ENCODE measurements at places on chromosomes 7 and 10.

DNA sequence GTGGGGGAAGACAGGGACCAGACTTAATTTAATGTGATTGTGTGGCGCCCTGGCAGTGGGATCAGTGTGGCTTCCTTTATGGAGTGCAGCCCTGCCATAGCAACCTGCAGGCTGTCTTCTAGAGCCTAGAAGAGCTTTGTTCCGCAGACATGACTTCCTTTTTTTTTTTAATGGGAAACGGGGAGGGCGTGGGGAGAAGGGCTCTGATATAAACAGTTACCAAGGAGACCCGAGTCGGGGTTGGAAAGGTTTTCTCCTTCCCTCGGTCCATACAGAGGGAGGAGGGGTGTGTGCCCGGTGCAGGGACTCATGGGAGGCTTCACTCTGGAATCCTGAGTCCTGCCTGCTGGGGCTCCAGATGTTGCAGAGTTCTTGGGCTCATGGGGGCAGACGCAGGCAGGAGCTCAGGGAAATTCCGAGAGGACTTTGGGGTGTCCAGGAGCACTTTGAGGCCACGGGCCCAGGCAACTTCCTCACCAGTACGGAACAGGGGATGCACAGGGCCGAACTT lies 26.9 kb downstream of the TMEM120A start:
- DNase-seq, result no peak

DNA sequence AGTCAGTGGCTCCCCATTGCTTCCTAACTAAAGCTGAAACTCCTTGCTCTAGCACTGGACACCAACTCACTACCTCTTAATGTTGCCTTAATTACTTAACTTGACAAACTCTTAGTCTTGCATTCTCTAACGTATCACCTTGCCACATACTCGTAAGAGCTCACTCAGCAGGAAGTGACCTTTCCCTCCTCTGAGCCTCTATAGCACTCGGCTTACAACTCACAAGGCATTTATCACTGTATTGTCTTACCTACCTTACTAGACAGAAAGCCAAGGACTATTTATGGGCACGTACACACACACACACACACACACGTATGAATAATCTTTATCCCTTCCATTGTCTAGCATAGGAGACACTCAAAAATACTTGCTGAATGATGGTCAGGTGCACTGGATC lies 21.2 kb downstream of the CEP41 start:
- DNase-seq, result no peak

- DNase-seq, result no peak
These were observed 78.4 kb downstream of the LYZL2 start for GRCh38 chr10:30550967-30551815.

DNA sequence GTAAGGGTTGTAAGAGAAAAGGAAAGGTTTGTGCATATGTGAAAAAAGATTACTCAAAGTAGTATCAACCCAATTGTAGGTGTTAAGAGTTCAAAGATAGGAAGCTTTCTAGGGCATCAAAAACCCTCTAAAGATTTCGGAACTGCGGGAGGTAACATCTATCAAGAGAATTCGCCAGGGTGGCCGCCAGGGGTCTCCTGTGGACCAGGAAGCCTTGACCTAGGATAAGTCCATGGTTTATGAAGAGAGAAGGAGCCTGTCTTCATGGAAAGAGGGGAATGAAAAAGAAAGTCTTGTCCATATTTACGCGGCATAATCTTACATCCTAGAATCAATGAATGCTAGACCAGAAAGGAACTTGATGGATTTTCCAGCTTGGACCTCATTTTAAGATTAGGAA lies 140.7 kb upstream of the CALCR start:
- DNase-seq, result peak; percentile 41

- DNase-seq, result no peak
These were observed 214.5 kb downstream of the SNX13 start for GRCh38 chr7:17725821-17726220.

GRCh38 chr7:123746931-123747488 lies 1.8 kb downstream of the WASL start:
- no peak for DNase-seq

DNA sequence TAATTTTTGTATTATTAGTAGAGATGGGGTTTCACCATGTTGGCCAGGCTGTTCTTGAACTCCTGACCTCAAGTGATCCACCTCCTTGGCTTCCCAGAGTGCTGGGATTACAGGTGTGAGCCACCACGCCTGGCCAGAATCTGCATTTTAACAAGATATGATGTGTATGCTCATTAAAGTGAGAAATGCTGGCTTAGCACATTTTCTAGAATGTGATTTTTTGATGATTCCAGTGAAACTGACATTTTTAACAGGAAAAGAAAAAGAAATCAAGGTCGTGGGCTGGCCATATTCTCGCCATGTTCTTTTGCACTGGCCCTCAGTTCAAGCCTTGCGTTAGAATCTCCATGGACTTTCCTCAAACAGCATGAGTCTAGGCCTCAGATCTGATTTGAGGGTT lies 18.1 kb upstream of the TPST1 start:
- no peak for DNase-seq

- DNase-seq, result no peak
These were observed 96.3 kb downstream of the SMURF1 start for GRCh38 chr7:99047526-99048077.

GRCh38 chr7:13987395-13987794 lies 2.1 kb downstream of the ETV1 start:
- DNase-seq, result no peak

DNA sequence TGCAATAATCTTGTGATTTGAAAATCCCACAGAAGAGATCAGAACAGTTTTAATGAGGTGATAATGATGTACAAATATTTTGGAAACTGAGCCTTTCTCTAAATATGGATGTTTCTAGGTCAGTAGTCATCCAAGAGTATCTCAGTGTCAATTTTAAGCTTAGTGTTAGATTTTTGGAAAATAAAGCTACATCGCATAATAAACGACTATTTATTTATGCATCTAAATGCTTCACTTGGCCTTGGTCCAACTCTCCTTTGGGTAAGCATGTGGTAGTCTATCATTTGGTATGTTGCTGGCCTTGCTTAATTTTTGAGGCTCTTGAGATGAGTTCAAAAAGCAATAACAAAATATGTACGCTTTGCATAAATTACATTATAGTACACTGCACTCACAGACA lies 5.4 kb upstream of the PPP1R9A start:
- DNase-seq, result no peak

DNA sequence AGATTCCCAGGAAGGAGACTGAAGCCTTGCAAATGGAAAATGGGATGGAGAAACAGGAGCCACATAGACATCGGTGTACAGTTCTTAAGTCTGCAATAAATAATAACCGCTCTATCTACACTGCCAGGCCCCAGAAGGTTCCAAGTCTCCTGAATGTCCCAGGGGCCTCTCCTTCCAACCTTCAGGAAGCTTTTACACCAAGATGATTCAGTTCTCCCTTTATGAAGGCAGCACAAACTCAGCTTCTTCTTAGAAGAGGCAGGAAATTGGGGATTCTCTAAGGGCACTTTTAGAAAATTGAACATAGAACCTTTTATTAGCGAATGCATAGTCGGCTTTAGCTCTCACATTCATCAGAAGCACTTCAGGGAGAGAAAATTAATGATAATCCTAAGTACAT lies 130.8 kb upstream of the LYZL1 start:
- DNase-seq, result no peak

- peak; percentile 26 for DNase-seq
These were observed 662 bp downstream of the POLR3A start for GRCh38 chr10:78028438-78029268.

GRCh38 chr7:157461573-157462418 lies 125.0 kb downstream of the DNAJB6 start:
- no peak for DNase-seq

GRCh38 chr7:35584990-35585389 lies 109.9 kb downstream of the HERPUD2 start:
- DNase-seq, result no peak

- peak; percentile 15 for DNase-seq
These were observed 49.5 kb upstream of the CAPZA2 start for GRCh38 chr7:116812860-116813259.

- no peak for DNase-seq
These were observed 195.6 kb upstream of the AUTS2 start for GRCh38 chr7:69402696-69403095.

GRCh38 chr7:15753887-15754579 lies 67.5 kb upstream of the MEOX2 start:
- peak; percentile 88 for DNase-seq

DNA sequence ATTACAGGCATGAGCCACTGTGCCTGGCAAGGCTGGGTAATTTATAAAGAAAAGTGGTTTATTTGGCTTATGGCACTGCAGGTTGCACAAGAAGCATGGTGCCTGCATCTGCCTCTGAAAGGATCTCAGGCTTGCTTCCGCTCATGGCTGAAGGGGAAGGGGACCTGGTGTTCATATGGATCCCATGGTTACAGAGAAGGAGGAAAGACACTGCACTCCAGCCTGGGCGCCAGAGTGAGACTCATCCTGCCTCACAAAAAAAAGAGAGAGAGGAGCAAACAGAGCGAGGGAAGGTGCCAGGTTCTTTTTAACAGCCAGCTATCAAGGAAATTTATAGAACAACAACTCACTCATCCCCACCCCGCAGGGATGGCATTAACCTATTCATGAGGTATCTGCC lies 36.2 kb downstream of the HIP1 start:
- no peak for DNase-seq

DNA sequence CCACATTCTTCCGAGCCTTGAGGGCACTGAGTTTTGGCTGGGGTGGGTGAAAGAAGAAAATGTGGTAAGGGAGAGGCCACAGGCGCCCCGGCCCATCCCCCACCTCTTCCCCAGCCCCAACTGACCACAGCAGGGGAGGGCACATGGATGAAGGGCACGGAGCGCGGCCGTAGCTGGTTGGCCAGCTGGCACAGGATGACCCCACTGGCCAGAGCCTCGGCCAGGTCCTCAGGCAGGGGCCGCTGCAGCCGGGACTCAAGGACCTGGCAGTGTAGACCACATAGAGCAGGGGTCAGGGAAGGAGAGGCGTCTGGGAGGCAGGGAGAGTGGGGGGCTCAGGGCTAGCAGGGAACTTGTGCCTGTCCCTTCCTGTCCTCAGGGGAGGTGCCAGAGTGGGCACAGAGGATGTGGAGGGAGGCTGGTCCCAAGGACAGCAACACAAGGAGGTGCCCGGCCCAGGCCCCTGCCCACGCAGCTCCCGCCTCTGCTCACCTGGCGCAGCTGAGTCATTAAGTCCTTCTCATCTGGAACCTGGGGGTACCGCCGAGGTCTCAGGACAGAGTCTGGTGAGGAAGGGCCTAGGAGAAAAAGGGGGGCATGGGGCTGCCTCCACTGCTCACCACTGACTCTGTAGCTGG lies 2.2 kb upstream of the SAP25 start:
- no peak for DNase-seq

GRCh38 chr10:4176500-4177281 lies 391.7 kb upstream of the KLF6 start:
- DNase-seq, result no peak

- no peak for DNase-seq
These were observed 73.7 kb upstream of the BAIAP2L1 start for GRCh38 chr7:98474558-98474957.

- no peak for DNase-seq
These were observed 191.9 kb downstream of the CSTF2T start for GRCh38 chr10:51507476-51507875.

GRCh38 chr7:43781726-43782607 lies 23.5 kb downstream of the BLVRA start:
- DNase-seq, result peak; percentile 69

DNA sequence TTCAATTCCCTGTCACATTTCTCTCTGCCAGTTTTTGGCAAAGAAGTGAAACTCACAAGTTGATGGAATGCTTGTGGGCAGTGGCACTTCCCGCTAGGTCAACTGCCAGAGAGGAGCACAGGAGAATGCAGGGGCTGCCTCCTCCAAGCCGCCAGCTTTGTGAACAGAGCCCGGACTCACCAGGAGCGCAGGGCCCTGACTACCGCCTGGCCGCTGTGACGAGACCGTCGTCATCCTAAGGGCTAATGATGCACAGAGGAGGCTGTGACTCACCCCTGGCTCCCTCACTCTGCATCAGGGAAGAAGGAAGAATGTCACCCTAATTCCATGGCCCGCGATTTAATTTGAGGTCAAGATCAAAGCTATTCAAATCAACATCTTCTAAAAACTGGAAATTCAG lies 123.9 kb downstream of the TAX1BP1 start:
- peak; percentile 44 for DNase-seq

DNA sequence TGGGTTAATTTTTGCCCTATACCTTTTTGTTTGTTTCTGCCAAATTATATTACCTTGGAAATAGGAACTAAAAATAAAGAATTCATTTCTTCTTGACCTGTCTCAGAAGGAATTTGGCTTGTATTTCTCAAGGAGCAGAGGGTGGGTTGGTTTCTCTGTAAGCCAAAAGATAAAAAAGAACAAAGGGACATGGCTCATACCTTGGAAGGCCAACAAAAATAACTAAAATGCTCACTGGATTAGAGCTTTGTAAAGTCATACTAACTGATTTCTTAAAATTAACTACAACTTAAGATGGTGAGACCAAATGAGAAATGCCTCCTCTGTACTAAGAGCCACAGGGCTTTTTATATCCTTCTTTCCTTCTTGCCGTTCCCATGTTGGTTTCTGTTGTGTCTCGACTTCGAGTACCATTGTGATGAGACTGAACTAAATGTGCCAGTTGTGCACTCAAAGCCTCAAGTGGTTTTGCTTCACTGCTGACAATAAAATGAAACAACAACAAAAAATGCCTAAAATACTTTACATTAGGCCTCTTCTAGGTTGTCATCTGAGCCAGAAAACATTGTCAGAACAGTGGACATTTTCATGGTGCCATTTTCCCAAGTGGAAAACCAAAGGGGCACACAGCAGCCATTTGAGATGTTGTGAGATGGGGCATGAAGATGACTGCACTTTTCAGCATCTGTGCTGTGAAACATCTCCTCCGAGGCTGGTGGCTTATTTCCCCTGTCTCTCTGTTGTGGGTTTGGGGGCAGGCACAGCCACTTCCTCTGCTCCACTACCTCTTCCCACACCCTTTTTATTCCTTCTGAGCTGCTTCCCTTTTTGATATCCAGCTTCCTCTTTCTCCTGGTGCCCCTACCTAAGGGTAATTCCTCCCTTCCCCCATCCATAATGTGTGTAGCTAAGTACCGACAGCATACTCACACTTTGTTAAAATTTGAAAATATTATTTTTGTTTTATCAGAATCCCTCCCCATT lies 51.8 kb upstream of the AGR3 start:
- DNase-seq, result no peak

DNA sequence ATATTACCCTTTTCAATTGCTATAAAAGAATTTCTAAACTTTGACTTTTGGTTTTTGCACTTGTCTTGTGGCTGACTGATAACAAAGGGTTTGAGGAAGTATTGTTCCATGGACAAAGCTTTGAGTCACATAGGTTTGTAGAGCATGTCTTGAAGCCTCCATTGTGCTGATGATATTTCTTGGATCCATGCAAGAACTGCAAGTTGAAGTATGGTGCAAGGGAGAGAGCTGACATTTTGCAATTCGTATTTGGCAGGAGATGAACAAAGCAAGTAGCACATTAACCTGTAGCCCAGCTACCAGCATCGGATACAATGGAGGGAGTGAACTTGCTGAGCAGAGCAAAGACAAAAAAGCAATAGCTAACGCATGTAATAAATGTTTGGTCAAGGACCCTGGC lies 23.4 kb downstream of the MGAM2 start:
- DNase-seq, result no peak

DNA sequence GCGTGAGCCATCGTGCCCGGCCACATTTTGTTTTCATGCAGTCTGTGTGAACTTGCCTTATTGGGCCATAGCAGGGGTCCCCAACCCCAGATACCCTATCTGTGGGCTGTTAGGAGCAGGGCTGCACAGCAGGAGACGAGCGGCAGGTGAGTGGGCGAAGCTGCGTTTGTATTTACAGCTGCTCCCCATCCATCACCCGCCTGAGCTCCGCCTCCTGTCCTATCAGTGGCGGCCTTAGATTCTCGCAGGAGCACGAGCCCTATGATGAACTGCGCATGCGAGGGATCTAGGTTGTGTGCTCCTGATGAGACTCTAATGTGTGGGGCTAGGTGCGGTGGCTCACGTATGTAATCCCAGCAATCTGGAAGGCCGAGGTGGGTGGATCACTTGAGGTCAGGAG lies 293.9 kb downstream of the CAMK1D start:
- DNase-seq, result no peak
